ENCODE measurements at places on chromosomes 12 and 14. TPM values are rescaled to one million over a fixed set of nuclear protein-coding genes. Genes with fewer than 3 reads are reported as not detected.
A peak's percentile ranks its signal among the peaks of the same experiment; 100 is the strongest.

GRCh38 chr12:55684761-55685370 lies 22.8 kb downstream of the ITGA7 start:
- no peak for DNase-seq

DNA sequence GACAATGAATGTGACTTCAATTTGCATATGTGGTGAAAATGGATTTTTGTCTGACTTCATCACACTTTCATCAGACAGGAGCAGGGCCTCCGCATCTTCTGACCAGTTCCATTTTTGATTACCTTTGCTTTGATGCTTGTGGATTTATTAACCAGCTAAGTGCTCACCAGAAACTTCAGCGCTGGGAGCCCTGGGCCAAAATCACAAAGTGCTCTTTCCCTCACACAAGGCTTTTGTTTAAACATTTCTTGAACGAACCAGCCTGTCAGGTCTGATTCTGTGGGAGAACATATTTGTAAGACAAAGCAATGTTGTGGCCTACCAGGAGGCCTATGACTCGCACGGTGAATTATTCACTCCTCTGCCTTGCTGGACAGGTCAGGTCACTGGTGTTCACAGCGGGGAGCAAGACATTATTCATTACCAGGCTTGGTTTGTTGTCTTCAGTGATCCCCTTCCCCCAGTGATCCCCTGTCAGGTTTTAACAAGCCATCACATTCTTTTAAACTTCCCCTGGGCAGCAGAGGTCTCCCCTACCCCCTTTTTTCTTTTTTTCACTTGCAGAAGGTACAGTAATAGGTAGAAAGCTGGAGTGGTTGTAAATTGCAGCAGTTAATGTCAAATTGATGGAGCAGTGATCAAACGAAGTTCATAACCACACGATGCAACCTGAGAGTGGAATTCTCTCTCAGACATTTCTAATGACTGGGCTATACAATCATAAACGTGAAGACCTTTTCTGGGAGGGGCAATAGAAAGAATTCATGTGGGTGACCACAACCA lies 167.5 kb upstream of the PRICKLE1 start:
- DNase-seq: peak; percentile 89

- no peak for DNase-seq
Observed at GRCh38 chr12:84982888-84983287, 53.2 kb downstream of the TSPAN19 start.

The CD9 gene
- total RNA-seq: 95.5 TPM

- DNase-seq: no peak
Observed at GRCh38 chr12:647385-648085, 15.7 kb downstream of the NINJ2 start.

DNA sequence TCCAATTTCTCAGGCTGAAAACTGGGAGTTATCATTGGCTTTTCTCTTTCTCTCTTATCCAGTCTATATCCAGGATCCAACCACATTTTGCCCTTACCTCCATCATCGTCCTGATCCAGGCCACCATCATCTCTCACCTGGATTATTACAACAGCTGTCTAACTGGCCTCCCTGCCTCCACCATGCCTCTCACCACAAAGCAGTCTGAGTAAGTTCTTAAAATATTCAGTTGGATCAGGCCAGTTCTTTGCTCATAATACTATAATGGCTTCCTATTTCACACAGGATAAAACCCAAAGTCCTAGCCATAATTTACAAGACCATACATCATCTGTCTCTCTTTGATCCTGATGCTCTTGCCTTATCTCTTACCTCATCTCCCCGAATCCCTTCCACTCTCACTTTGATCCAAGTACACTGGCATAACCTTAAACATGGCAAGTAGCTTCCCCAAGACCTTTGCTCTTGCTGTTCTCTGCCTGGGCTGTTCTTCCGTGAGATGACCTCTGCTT lies 133.4 kb upstream of the RAP1B start:
- no peak for DNase-seq

The DIO3 gene
- total RNA-seq: 0.07 TPM

- DNase-seq: no peak
Observed at GRCh38 chr12:14431975-14432374, 66.5 kb downstream of the ATF7IP start.

The DIO2 gene
- 0.53 TPM for total RNA-seq

DNA sequence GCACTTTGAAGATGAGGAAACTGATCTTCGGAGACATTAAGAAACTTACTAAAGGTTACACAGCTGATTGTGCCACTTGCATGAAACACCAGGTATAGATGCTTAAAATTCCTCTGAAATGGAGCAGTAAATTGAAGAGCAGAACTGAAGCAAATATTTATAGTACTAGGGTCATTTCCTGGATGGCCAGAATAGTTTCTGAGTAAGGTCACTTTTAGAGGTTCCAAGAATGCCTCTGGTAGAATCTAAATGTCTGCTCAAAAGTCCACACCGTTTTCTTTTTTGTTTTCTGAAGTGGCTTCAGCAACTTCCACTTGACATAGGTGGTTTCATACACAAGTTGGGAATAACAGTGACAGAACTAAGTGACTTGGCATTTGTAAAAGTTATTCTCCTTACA lies 19.4 kb downstream of the TPH2 start:
- no peak for DNase-seq

GRCh38 chr14:23182372-23183157 lies 895 bp downstream of the SLC7A8 start:
- DNase-seq: no peak

The GALNT9 gene
- 5.5 TPM for total RNA-seq

DNA sequence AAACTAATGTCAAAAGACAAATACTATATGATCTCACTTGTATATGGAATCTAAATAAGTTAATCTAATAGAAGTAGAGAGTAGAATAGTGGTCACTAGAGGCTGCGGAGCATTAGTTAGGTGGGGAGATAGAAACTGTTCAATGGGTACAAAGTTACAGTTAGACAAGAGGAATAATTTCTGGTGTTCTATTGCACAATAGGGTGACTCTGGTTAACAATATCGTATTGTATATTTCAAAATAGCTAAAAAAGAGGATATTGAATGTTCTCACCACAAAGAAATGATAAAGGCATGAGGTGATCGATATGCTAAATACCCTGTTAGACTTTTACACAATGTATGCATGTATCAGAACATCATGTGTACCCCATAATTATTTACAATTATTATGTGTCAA lies 42.9 kb downstream of the IGF1 start:
- no peak for DNase-seq

DNA sequence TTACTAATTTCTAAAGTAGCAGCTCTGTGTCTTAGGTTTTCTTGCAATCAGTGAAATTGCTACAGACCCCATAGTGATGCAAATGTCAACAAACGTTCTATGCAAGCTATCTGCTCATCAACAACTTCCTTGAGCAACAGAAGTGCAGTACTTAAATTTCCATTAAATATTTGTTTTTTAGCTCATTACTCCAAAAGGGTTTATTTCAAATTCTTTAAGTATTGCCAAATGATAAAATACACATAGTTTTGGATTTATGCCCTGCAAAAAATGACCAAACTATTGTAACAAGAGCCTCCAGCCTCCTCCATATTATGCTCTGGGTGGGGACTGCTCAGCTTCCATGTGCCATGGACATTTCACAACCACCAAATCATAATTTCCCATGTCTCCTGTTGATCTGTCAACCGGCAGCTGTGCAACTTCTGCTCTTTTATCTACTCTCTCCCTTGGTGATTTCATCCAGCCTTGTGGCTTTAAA lies 4.4 kb downstream of the BDKRB1 start:
- no peak for DNase-seq

DNA sequence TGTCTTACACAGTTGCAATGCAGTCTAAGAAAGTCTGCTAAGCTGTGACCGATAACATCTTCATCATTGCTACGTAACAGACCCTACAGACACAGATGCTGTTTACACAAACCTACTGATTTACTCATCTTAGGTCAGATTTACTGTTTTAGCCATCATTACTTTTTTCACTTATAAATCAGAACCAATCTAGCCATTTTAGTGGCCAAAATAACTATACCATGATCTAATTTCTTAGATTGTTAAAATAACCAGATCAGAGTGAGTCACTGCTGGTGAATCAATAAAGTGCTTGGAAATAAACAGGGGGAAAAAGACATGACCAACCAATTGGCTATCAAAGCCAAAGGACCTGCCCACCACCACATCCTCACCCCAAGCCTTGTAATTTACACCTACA lies 57.0 kb upstream of the FOXN3 start:
- DNase-seq: no peak

DNA sequence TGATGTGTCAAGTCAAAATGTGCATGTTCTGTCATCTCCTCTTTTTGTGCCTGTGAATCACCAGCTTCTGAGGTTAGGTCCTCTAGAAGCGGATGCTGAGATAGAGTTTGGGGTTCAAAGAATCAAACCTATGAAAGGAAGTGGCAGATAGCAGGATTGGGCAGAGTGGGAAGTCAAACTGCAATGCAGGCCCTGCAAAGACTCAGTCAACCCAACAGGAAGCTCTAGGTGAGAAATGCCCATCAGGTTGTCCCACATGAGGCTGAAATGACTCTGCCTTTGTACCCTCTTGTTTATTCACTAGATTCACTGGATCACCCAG lies 4.5 kb upstream of the MIA2 start:
- DNase-seq: no peak

The KRT85 gene
- total RNA-seq: not detected

- no peak for DNase-seq
Observed at GRCh38 chr12:131753757-131754156, 42.9 kb downstream of the SFSWAP start.

The TTC9 gene
- total RNA-seq: not detected

DNA sequence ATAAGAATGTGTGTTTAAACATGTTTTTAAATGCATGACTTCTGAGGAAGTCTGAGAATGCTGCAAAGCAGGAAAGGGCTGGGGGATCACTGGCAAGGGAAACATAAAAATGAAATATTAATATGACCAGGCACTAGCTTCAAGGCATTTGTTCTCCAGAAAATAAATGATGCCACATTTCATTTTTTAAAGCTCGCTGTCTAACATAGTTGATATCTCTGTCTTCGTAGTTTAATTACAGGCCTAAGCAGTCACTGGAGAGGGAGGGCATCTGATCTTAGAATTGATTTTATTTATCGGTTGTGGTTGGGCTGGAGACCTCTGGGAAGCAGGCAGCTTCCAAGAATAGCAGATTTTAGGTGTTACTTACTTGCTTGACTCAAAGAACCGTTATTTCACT lies 87.5 kb downstream of the TBC1D30 start:
- DNase-seq: no peak

DNA sequence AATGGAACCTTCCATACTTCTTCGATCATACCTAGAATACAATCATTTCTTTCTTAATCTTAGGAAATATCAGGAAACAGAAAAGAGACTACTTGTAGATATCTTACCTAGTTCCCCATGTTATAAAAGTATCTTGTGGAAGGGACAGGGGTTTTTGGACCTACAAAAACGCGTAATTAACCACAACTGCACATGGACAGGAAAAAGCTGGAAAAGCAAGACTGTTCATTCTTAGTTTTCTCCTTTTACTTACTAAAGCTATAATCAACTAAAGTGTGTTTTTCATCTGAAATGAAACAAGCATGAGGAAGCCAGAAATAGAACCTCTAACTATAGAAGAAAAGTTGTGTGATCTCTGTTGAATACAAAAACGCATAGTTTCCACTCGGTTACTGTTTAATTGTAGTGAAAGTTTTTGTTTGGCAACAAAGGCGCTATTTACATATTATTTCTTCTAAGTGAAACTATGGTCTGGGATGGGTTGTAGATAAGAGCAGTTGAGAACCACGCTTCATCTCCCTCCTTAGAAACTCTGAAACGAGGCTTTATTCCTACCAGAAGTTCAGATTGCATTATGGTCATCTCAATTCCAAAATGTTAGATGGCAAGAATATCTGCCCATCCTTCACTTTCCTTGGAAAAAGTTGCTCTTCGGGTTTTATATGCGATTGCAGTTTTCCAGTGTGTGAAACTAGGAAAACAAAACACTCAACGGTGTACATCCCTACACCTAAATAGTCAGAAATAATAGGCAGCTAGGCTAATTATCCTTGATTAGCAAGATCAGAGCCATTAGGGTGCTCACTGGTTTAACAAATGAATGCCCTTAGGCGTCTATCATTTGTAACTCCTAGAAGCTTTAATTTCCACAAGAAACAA lies 1.1 kb downstream of the BCAT1 start:
- no peak for DNase-seq

DNA sequence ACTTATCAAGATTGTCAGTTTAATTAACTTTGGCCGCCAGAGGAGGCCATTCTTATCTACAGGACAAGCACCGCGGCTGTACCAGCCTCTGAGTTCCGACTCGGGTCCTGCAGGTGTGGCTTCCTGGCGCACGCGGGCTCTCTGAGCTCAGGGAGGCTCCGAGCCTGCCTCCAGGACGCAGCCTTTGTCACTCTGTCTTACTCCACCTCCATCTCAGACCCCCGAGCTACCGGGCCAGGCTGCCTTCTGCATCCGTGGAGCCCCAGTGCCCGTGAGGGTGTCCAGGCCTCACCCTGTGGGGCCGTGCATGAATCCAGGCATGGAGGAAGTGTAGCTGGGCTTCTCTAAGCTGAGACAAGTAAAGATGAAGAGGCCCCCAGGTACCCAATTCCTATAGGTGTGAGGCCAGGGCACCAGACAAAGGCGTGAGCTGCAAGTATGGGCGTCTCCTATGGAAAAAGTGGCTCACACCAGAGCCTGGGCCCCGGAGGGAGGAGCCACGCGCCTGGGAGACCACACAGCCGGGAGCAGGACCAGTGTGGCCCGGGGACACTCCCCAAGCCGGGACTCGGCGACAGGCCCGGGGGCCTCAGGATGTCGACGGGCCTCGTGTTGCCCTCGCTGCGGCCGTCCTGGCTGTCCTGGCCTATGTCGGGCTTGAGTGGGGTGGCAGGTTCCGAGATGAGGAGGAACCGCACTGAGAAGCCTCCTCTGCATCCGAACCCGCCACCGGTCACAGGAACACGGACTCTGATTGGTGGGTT lies 42.8 kb downstream of the NOC4L start:
- DNase-seq: no peak

- DNase-seq: no peak
Observed at GRCh38 chr12:108312073-108312659, 26.9 kb downstream of the CMKLR1 start.

- DNase-seq: peak; percentile 92
Observed at GRCh38 chr12:49962861-49963765, 1.4 kb downstream of the AQP5 start.

DNA sequence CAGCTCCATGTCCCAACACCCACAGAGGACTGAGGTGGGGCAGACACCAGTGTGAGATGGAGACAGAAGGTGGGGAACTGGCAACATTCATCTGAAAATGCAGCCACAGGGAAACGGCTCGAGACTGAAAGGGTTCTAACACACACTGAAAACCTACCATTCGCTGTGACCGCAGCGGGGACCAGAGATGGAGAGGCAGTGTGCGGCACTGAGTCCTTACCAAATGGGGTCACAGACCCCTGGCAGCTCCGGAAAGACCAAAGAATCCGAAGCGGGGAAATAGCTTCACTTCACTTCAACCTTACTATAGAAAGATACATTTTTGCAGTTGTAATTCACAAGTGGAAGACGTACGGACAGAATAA lies 9.6 kb downstream of the BAG5 start:
- DNase-seq: no peak

The RIMBP2 gene
- total RNA-seq: not detected

GRCh38 chr12:91091916-91092715 lies 19.2 kb downstream of the LUM start:
- DNase-seq: no peak

The CEBPE gene
- total RNA-seq: not detected

GRCh38 chr12:46318037-46318436 lies 49.2 kb upstream of the SLC38A1 start:
- no peak for DNase-seq

GRCh38 chr12:77734214-77734883 lies 96.3 kb upstream of the NAV3 start:
- no peak for DNase-seq

GRCh38 chr12:47793015-47793681 lies 20.1 kb downstream of the SLC48A1 start:
- no peak for DNase-seq

All from MG63 (cell line).